Mammary epithelial cell (primary cell): ENCODE measurements at places on chromosomes 12 and 14. TPM values are rescaled to one million over a fixed set of nuclear protein-coding genes. Genes with fewer than 3 reads are reported as not detected.

Gene RPGRIP1
- total RNA-seq, result not detected in 2 replicates

DNA sequence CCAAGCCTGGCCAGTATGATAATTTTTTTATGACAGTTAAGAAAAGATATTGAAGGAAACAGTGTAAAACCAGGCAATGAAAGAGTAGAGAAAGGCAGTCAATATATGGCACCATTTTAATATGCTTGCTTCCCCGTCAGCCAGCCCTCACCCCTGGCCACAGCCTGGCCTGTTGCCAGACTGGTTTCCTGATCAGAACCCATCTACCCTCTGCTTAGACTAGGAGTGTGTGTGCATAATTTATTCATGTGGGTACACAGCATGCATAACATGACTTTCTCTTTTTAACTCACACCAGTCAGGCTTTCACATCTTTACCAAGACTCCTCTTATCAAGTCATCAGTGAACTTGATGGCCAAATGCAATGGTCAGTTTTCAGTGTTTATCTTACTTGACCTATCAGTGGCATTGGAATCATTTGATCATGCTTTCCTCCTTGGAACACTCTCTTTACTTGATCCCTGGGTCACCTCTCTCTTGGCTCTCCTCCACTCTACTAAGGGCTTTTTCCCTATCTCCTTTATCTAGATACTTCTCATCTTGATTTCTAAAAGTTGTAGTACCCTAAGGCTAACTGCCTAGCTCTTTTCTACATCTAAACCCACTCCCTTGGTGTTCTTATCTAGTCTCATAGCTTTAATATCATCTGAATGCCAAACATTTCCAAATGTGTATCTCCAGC is 10.0 kb upstream of the GPR19 start:
- DNase-seq, result no peak

DNA sequence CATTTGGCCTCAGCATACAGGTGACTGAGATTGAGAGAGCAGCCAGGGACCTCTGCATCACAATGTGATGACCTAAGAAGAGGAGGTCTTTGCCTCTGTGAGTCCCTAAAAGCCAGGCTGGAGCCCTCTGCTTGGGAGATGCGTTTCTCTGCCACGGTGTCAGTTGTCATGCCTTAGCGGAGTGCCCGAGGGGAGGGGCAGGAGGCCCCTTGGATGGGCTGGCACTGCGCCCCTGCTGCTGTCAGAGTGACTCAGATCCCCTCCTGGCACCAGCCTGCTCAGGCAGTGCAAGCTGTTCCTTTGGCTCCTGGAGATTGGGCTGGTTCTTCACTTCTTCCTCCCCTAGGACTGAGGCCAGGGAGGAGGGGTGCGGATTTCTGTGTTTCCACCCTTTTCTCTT is 64.9 kb upstream of the KCNA5 start:
- no peak for DNase-seq

DNA sequence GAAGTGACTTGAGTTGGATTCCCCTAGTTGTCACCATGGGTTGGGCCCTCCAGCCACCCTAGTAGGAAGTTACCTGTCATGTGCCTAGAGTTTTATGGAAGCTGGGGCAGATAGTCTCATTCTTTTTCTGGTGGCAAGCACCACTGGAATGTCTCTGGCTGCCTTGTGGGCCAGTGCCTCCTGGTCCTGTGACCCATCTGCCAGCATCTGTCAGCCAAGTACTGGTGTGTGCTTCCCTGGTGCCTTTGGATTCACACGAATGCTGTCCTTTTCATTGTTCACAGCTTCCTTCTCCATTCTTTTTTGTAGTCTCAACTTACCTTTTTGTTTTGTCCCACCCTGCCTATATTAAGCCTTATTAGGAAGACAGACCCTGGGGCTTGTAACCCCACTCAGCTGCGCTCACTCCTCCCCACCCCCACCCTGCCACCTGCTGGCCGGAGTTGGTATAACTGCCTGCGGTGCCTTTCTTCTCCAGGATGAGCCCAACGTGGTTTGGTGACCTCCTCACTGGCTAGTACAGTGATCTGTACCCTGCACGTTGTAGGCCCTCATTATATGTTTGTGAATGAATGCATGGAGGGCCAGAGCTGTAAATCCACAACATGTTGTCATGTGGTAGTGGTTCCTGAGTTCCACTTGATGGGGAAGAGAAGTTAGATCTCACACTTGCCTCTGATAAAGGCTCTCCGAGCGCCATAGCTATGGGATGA is 125.7 kb downstream of the TSPAN9 start:
- peak; percentile 23 for DNase-seq

DNA sequence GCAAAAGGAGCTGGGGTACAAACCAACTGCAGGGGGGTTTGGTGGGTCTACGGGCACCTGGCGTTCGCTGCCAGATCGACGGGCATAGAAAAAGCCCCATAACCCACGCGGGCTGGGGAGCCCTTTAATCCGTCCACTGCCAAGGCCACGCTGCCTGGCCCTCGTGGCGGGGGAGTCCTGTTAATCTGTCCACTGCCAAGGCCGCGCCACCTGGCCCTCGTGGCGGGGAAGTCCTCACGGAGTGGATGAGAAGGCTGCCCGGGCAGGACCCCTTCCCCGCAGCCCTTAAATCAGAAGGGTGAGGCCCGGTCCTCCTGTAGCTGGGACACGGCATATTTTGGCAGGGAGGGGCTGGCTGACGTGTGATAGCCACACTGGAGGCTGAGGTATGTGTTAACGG is 86.1 kb downstream of the NOC4L start:
- DNase-seq, result no peak

Gene RD3L
- total RNA-seq, result not detected

DNA sequence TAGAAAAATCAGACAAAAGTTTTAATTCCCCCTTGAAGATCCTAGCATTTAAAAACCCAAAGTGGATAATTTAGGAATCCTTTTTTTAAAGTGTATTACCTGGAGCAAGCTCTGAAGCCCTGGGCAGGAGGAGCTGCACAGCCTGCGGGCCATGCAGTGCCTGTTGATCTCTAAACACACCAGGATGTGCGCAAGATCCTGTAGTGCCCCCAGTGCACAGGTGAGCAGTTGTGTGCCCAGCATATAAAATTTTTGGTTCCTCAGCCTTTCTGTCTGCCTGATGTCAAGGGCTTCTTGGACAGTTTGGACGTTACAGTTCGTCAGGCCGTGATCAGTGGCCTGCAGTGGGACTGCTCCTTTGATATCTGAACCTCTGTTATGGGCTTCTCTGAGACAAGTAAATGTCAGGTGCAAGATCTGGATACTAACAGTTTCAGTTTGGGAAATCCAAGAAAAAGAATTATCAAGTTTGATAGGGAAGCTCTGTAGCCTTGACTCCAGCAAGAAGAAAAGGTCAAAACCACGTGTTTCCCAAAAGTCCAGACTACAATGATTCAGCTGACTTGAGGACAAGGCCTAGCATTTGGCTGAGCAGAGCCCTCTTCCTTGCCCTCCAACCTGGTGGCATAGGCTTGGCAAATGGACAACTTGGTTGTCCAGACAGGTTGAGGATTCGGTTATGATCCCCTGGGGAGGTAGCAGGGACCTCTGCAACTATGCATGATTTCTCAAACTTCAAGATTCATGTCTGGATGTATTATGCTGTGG is 1.0 kb downstream of the ATXN7L3B start:
- DNase-seq, result peak; percentile 21

GRCh38 chr12:6944381-6945186 is 762 bp downstream of the C12orf57 start:
- no peak for DNase-seq

DNA sequence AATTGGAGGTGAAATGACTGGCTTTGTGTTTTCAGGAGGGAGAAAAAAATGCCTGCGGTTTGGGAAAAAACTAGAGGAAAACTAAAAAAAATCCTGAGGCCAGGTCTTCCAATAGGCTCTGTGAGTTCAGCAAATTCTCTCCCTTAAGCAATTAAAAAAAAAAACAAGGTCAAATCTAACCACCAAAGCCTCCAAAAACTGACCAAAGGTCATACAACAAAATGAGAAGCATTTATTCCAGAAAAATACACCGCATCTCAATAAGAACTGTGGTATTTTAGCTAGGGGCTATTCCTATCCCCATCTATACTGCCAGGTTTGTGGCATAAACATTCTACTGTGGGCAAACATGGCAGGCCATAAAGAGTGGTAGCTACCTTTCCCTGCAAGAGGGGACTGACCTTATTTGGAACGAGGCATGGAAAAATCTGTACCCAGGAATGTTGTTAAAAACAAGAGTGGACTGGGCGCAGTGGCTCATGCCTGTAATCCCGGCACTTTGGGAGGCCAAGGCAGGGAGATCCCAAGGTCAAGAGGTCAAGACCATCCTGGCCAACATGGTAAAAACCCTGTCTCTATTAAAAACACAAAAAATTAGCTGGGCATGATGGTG is 60.0 kb downstream of the LRP6 start:
- no peak for DNase-seq

Gene LAG3
- 0.67 TPM for total RNA-seq

Gene CFL2
- total RNA-seq, result 34.5 TPM

Gene NEDD8
- total RNA-seq, result 66.2 TPM

DNA sequence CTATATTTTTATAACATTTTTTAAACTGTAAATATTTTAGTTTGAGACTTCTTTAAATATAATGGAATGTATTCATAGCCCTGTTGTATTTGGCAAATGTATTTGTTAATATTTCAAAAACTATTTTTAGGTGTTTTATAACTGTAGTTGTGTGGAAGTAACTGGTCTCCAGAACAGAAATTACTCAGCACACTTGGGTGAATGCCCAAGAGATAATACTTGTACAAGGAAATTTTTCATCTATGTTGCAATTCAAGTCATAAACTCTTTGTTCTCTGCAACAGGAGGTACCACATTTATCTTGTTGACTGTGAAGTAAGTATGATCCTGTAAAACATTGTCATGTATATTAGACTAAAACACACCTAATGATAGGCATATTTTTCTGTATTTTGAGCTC is 72.8 kb downstream of the SLCO1B3 start:
- DNase-seq, result no peak

DNA sequence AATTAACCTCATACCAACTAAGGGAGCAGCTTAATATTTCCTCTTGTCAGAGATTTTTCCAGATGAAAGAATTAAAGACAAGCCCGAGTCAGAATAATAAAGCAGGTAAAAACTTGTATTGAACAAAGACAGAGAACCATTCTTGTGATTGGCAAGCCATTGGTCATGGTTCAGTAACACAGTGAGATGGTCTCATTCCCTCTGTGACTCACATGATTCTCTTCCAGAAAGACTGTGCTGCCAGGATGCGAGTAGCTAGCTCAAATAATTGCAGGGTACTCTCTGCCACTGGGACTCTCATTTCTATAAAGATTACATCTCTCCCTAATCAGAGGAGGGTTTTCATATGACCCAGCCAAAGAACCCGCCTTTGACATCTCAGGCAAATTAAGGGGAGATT is 179.4 kb downstream of the PHLDA1 start:
- peak; percentile 91 for DNase-seq

Gene FGF23
- not detected in 2 replicates for total RNA-seq

DNA sequence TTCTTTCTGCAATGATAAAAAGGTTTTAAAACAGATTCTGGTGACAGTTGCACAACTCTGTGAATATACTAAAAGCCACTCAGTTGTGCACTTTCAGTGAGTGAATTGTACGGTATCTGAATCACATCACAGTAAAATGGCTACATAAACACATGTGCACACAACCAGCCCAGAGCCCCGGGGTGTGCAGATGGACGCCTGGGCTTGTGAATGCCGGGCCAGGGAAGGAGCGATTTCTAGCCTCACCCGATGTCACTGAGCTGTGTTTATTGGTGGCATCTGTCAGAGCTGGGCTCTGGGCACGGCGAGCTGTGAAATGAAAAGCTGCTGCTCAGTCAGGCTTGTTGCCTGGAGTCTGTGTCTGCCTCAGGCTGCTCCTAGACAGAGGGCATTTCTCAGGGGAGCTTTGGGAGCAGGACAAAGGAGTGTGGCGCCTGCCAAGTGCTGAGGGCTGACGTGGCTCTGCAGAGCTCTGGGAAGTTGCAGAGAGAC is 25.9 kb downstream of the RHOF start:
- DNase-seq, result no peak
